NCI-H524 treated with DMSO at 0.1 percent for 48 hours (cell line): ENCODE measurements at places on chromosomes 3 and 15.

DNA sequence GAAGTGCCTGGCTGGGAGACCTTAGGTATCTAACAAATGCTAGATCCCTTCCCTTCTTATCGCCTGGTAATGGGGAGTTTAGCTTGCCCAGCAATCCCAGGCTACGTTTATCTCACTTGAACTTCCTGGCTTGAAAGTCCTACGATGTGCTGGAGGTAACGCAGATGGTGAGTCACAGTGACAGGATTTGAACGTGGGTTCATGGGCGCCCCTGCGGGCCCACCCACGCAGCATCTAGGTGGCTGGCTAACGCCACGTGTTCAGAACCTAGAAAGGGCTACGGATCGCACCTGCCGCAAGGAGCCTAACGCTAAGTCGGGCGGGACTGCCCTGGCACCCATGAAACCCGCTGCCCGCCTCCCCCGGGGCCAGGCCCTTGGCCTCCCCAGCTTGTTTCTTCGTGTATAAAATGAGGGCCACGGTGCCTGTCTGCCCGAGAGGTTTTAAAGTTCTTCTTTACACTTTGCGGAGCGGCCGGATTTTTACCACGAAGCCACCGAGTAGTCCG lies 600 bp upstream of the USP3 start:
- no peak for DNase-seq

DNA sequence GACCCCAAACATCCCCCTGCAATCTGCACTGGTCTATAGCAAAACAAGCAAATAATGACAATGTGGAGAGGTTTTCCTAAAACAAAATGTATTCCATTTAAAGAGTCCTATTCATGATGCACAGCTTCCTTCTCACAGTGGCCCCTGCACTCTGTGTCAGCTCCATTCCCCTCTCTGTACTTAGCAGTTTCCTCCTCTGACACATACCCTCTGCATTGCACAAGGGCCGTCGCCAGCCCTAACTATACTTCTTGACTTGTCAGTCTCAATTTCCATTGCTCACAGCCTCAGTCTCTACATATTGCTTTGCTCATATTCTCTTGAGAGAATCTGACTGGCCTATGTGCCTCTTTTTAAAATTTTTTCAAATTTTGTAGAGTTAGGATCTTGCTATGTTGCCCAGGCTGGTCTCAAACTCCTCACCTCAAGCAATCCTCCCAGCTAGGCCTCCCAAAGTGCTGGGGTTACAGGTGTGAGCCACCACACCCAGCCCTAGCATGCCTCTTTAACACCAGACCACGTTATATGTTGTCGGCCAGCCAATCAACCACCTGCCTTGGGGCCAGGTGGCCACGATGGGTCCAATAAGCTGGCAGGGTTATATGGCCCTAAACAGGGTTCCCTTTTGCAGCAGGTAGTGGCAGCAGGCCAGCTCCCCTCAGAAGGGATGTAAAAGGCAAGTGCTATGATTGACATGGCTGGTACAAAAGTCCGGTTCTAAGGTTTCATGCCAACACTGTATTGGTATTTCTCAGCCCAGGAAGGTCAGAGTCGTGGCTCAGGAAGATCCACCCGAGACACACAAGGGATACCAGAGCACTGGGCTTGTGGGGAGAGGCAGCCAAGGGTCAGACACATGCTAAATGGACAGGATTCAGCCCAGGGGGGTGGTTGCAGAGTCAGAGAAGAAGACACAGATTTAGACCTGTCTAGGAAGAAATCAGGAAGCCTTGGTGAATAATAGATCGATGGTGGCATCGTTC lies 59.0 kb upstream of the SMAD3 start:
- DNase-seq = no peak

GRCh38 chr15:47470983-47471382 lies 246.3 kb upstream of the SEMA6D start:
- no peak for DNase-seq

DNA sequence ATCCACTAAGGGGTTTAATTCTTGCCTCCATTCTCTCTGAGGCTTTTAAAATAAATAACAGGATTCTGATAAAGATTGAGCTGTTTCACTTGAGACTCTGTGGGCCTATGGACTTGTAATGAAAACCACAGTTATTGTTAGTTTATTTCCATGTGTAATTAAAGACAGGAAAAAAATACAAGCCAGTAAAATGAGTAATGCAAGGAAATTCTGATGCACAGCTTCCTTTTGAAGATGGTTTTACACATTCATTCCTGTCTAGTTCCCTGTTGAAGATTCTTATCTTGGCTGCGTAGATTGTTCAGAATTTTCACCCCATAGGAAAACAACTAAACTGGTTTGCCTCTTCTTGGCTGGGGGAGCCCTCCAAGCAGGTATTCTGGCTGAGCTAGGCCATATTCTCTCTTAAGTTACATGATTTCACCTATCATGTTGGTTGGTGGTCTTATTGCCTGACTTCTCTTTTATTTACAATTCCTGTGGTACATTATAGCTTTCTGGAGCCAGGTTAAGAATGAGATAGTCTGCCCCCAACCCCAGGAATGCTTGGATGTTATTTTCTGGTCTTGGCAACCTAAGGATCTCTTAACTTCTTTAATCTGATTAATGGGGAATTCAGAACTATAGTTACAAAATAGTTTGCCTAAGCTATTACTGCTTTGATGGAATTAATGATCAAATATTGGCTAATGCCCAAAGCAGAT lies 67.6 kb downstream of the MITF start:
- no peak for DNase-seq

DNA sequence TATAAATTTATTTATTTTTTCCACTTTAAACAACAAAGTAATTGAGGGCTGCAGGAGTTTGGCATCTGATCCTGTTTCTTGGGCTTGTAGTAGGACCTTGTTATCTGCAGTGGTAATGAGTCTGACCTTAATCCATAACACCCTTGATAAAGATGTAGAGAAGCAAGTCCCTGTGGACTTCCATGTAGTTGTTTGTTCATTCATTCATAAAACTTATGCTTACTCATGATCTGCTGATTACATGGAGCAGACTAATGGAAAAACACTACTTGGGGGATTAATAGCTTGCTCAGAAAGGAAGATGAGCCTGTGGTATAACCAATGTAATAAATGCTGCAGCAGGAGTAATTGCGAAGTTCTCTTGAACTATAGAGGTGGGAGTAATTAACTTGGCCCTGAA lies 271.5 kb upstream of the TBL1XR1 start:
- no peak for DNase-seq

GRCh38 chr15:76929011-76929760 lies 2.4 kb upstream of the RCN2 start:
- no peak for DNase-seq

DNA sequence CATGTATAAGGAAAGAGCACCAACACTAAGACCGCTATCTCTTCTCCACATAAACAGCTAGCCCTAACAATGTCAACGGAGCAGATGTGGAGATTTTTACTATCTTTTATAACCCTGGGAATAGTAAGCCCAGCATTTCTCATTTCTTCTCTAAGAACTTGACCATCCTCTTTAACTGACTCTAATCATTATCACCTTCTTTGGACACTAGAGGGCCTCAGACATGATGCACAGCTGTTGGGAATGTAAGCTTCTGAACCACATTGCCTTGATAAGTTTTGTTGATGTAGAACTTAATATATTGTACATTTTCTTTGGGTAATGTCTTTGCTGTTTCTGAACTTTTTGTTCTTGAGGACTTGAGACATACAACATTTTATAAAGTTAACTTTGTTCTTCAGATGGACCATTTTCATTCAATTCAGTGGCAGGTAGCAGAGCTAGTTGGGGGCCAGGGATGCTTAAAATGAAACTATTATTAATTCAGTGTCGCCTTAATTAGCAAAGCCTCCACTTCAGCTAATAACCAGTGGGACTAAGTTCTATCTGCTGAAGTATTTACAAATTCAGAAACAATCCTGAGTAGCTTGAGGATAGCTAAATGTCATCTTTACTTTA lies 9.6 kb upstream of the TAGLN3 start:
- DNase-seq = peak; percentile 37

- DNase-seq = no peak
Observed at GRCh38 chr3:142623194-142623593, 27.0 kb downstream of the PLS1 start.

GRCh38 chr15:51322621-51323296 lies 15.6 kb downstream of the CYP19A1 start:
- DNase-seq = no peak

DNA sequence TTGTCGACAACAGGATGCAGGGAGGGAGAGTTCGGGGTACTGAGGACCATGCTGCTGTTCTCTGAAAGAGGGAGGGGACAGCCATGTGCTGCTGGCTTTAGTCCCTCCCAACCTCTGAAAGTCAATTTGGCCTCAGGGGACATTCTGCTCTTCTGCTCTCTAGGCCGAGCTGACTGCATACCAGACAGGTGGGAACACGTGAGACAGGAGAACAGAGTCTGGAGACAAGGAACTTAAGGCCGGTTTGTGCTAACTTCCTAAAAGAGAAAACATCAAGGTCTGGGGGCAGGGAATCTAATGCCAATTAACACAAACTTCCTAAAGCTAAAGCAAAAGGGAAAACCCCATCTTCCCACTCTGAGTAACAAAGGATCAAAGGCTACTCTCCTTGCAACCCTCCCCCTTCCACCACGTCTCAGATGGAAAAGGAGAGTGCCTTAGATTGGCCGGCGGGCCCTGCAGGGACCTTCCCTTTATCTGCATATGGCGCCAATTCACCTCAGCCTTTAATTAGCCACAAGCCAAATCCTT lies 41.0 kb downstream of the SLCO2A1 start:
- no peak for DNase-seq

GRCh38 chr3:52446631-52447511 lies 2.0 kb upstream of the SEMA3G start:
- DNase-seq = no peak

DNA sequence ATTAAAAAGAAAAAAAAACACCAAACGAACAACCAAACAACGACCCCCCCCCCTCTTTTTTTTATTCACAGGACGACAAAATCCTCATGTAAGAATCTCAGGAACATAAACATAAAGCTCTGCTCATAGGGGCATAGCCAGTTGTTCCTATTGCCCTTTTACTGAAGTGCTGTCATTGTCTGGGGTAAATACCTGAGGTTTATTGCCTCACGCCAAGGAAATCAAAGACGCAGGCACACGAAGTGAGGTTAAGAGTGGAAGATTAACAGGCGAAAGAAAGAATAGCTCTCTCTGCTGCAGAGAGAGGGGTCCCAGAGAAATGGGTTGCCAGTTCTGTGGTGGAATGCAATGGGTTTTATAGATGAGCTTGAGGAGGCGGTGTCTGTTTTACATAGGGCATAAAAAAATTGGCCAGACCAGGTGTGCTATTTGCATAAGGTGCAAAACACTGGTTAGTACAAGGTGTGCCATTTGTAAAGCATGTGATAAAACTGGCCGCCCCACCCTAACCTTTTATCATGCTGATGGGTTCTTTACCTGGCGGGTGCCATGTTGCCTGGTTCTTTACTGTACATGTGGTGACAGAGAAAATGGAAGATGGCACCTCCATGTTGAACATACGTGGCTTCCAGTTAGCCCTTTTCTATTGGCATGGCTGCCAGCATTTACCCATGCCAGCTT lies 257.6 kb upstream of the ZPLD1 start:
- DNase-seq = no peak

- DNase-seq = no peak
Observed at GRCh38 chr3:172294223-172294806, 153.9 kb downstream of the GHSR start.

- DNase-seq = no peak
Observed at GRCh38 chr3:156718622-156719306, 44.4 kb downstream of the TIPARP start.

GRCh38 chr3:20861454-20861853 lies 675.4 kb upstream of the SGO1 start:
- DNase-seq = no peak

- DNase-seq = no peak
Observed at GRCh38 chr3:71055257-71056001, 528.1 kb downstream of the FOXP1 start.

DNA sequence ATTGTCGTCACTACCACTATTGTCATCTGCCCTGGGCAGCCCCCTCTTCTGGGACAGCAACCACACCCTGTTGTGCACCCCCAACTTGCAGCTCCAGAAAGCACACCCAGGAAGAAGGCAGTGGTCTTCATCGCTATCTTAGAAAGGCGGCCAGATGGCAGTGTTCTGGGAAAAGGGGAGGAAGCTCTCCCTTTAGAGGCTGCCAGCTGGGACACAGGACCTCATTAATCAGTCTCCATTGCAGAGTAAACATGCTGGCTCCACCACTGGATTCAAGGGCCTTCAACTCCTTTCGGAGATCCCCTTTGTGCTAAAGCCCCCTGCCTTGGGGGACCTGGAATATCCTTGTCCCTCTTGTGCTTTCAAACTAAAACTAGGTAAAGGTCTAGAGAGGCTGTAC lies 199.3 kb upstream of the LINGO1 start:
- DNase-seq = peak; percentile 77

DNA sequence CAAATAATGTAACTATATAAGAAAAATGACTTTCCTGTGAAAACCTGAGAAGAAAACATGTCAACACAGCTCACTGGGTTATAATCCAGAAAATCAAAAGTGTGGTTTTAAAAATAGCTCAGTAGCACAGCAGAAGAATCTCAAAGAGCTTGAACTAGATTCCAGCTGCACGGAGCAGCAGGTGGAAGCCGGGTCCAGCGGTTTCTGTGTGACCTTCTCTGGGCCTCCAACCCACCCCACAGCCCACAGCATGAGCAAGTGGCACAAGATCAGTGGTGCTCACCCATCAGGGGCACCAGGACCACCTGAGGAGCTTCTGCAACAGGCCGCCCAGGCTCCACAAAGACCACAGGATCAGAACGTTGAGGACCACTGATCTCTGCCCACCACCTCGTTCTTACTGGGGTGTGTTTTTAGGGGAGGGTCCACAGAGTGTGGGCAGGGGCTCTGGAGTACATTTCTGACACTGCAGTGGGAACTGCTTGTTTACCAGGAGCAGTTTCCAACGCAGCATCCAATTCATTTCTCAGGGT lies 23.2 kb downstream of the SLC41A3 start:
- DNase-seq = no peak

GRCh38 chr3:11095932-11096265 lies 58.4 kb upstream of the HRH1 start:
- DNase-seq = no peak

GRCh38 chr3:62229211-62229610 lies 144.1 kb downstream of the FEZF2 start:
- DNase-seq = no peak

DNA sequence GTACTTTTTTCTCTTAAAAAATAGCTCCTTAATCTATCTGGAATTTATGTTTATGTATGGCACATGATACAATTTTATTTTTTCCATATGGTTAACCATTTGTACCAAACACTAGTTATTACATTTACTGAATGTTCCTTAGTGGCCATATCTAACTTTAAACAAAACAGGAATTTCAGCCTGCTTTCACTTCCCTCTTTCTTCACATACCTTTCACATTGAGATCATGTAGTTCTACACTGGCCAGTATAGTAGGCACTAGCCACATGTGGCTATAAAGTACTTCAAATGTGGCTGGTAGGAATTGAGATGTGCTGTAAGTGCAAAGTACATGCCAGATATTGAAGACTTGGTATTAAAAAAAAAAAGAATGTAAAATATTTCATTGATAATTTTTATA lies 4.7 kb upstream of the RYK start:
- no peak for DNase-seq

GRCh38 chr3:195087328-195087727 lies 183.6 kb downstream of the XXYLT1 start:
- no peak for DNase-seq

- DNase-seq = no peak
Observed at GRCh38 chr3:58584690-58585004, 7.5 kb upstream of the FAM107A start.

- DNase-seq = peak; percentile 96
Observed at GRCh38 chr15:69160141-69160993, at the start of gene GLCE. Gene GLCE (plus strand): TSS chr15:69160635. CDS start chr15:69255807, 95,172 bp downstream.

GRCh38 chr3:152376351-152377183 lies 107.8 kb downstream of the MBNL1 start:
- DNase-seq = no peak
